ENCODE measurements at places on chromosomes 4 and X. TPM values are rescaled to one million over a fixed set of nuclear protein-coding genes. Genes with fewer than 3 reads are reported as not detected.

DNA sequence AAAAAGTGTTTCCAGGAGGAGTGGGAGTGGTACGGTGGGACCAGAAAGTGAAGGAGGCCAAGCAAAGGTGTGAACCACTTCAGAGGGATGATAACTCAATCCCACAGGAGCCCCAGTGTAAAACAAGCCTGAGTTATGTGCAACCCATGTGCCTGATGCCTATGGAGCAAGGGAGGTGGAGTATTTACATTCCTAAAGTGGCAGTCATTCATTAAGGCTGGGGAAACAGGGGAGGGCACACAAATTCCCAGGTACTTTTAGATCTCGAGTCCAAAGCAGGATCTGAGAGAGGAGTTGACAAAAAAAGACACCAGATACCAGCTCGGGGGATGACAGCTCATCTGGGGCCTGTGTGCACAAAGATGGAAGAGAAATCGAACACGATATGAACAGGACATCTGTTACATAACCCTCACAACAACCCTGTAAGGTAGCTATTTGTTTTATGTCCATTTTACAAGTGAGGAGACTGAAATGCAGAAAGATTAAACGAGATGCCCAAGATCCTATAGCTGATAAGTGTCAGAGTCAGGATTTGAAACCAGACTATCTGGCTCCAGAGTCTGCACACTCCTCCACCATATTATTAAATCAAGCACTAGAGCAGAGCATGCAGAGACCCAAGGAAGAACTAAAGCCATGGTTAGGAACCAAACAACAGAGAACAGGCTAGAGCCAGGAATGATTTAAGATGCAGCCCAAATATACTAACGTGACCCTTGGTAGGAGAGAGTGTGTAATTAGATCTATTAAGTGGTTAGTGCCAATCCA is 91.9 kb upstream of the MAPK10 start:
- peak; percentile 20 for DNase-seq

DNA sequence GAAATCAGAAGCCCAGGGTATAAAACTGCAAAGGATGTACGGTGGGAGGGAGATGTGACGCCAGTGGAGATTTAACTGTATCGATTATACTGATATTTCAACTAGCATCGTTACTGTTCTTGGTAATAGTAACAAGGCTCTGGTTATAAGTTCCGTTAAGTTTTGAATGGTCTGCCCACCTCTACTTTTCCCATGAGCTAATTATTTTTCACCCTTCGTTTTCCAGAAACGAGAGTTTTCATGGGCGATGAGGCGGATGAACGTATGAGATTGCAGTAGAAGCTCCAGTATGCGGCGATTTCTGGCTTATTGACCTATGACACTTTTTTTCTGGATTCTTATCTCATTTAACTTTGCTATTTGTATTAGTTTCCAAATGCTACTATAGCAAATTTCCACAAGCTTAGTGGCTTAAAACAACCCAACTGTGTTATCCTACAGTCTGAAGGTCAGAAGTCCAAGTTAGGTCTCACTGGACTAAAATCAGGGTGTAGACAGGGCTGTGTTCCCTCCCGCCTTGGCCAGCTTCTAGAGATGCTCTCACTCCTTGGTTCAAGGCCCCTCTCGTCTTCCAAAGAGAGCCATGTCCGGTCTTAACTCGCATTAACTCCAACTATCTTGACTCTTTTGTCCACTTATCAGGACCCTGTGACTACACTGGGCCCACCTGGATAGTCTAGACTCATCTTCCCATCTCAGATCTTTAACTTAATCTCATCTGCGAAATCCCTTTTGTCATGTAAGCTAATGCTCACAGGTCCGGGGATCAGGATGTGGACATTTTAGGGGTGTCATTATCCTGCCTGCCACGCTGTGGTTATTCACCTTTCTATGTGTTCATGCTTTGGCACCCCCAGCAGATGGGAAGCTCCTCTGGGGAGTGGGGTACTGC is 122.5 kb downstream of the IRF2 start:
- no peak for DNase-seq

- no peak for DNase-seq
Observed at GRCh38 chr4:81990211-81990610, 383.6 kb downstream of the HNRNPD start.

DNA sequence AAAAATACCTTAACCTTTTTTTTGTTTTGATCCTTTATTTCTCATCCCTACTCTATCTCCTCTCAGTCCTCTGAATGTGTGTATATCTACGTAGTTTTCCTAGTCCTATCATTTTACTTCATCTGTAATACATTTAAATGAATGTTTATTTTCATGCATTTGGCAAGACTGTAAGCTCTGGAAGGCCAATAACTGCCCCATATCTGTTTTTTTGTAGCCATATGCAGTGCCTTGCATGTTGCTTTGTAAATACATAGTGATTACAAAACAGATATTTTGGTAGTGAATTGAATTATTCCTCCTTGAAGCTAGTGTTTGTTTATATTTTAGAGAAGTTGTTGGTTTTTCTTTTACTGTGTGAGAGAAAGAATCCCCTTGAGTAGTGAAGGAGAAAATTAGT is 450.2 kb downstream of the PCDH18 start:
- no peak for DNase-seq

- DNase-seq: no peak
Observed at GRCh38 chr4:184769141-184769765, 35.4 kb upstream of the CENPU start.

- DNase-seq: peak; percentile 75
Observed at GRCh38 chrX:132480581-132481203, 8.1 kb downstream of the MBNL3 start.

DNA sequence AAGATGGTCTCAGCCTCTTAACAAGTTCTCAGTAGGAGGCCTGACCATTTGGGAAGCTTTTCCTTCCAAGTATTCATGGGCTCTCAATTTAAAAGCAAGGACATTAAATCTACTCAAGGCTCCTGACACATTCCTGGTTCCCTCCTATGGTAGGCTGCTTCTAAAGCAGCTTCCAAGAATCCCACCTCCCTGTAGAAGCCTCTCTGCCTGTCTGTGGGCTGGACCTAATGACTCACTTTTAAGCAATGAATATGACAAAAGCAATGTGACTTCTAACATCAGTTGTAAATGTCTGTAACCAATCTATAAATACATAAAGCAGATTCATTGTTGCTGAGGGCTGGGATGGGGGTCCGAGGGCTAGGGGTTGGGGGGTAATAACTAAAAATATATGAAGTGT is 99.5 kb upstream of the FAM9B start:
- DNase-seq: no peak

DNA sequence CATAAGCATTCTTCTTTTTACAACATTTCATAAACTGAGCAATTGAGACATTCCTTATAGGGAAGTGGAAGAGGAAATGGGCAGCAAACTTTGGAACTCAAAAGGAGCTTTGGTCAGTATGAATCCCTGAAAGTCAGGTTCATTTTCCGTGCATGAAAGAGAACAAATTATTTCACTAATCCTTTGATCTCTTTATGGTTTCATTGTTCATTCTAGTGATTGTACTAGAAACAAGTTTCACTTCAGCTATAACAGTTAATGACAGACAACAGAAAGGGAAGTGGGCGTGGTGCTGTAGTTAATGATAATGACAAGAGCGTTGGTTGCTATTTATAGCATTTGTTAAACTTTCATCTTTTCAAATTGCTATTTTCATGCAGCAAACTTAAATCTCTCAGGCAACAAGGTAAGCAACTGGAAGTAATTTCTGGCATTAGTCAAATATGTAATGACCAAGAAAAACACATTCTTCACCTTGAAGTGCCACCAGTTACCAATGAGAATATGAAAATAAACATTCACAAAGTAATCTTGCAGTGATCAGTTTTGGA is 98.4 kb downstream of the AREG start:
- no peak for DNase-seq

DNA sequence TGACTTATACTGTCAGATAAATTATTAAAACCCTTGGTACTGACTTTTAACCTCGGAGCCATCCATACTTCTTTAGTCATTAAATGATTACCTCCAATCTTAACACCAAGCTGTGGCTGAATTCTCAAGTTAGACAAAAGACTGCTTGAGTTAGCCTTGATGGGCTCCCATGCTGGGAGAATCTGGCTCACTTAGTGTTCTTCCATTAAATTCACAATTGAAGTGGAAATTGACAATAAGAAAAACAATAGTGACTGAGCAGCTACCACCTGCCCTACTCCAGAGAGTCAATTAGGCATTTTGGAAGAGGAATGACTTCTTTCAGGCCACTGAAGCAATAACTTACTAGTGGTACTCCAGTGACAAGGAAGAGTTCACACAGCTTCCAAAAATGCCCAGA is 503.0 kb upstream of the CPXCR1 start:
- no peak for DNase-seq

DNA sequence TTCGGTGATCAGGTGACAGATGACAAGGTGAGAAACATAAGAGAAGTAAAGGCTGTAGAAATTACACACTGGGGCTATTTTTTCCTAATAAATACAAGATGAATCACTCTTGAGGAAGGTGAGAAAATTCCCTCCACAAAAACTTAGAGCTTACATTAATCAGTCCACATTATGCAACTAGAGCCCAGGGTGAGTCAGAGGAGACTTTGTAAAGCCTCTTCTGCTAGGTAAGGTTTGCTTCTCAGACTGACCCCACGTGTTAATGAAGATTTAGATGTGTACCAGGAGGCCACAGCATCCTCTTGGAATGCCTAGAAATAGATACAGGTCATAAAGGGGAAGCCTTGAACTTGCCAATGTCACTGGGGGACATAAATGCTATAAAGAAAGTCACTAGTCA is 396.0 kb upstream of the SMIM31 start:
- DNase-seq: no peak

DNA sequence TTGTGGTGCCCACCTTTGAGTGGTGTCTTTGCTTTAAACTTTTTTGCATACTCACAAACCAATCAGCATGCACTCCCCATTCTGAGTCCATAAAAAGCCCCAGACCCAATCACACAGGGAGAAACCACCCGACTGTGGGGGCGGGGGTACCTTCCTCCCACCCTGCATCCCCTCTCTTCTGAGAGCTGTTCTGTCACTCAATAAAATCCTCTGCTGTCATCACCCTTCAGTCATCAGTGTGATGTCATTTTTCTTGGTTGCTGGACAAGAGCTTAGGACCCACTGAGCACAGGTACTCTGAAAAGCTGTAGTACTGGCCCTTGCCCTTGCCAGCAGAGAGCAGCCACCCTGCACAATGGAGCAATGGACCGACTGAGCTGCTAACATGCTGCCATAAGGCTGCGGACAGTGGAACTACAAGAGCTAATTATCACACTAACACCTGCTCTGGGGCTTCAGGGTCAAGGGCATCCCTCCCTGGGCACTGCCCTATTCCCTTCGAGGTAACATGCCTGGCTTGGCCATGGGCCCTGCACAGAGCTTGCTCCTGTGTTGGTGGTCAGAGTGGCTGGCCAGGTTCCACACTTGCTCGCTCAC is 62.9 kb upstream of the PGRMC2 start:
- DNase-seq: no peak

- no peak for DNase-seq
Observed at GRCh38 chr4:108352664-108353308, 184.1 kb upstream of the LEF1 start.

DNA sequence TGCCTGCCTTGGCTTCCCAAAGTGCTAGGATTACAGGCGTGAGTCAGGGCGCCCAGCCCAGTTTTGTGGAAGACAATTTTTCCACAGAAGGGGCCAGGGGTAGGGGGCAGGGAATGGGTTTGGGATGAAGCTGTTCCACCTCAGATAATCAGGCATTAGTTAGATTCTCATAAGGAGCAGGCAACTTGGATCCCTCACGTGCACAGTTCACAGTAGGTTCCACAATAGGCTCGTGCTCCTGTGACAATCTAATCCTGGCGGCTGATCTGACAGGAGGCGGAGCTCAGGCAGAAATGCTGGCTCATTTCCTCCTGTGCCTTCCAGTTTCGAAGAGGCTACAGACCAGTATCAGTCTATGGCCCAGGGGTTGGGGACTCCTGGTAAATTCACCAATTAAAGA is 491.6 kb upstream of the AADAT start:
- no peak for DNase-seq

GRCh38 chr4:79913581-79913980 is 159.4 kb downstream of the ANTXR2 start:
- DNase-seq: no peak

GRCh38 chr4:95038791-95039190 is 281.0 kb downstream of the BMPR1B start:
- DNase-seq: no peak

GRCh38 chr4:163590103-163590502 is 95.6 kb downstream of the TMA16 start:
- DNase-seq: no peak

DNA sequence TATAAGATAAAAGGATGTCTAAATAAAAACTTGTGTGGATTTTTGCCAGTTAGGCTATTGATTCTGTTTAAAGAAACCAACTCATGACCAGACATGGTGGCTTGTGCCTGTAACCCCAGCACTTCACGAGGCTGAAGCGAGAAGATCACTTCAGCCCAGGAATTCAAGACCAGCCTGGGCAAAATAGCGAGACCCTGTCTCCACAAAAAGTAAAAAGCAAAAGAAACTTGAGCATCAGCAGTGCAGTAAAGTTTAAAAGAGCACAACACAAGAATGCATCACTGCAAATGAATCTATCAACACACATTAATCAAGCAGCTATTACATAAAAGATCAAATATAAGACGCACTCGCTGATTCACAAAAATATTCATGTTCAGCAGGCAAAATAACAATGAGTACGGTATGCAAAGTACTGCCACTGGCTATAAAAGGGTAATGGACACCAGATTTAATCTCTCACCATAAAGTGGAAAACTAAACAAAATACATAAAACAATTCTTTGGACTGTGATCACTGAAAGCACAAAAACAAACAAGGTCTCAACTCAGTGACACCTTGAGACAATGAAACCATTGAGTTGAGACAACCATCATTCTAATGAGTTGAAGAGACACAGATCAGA is 41.3 kb downstream of the LRBA start:
- DNase-seq: no peak

- DNase-seq: no peak
Observed at GRCh38 chr4:52999626-53000025, 137.5 kb downstream of the RASL11B start.

The GYPB gene
- polyA plus RNA-seq: 1.7 TPM

The UGT2B7 gene
- polyA plus RNA-seq: 74.6 TPM

The RENBP gene
- 20.7 TPM for polyA plus RNA-seq

The POLN gene
- 6.6 TPM for polyA plus RNA-seq

The CYLC1 gene
- not detected for polyA plus RNA-seq

The NDP gene
- polyA plus RNA-seq: 2.1 TPM

The SEL1L3 gene
- 26.1 TPM for polyA plus RNA-seq

The CLDN22 gene
- polyA plus RNA-seq: 0.71 TPM

The NRK gene
- polyA plus RNA-seq: 15.1 TPM

The TMEM31 gene
- 1.8 TPM for polyA plus RNA-seq

The TMEM154 gene
- 1.5 TPM for polyA plus RNA-seq

All from left kidney (tissue), 8 donors.